Ammon's horn (tissue), 1 donor: ENCODE measurements at places on chromosomes 6 and 20.
A peak's percentile ranks its signal among the peaks of the same experiment; 100 is the strongest.

DNA sequence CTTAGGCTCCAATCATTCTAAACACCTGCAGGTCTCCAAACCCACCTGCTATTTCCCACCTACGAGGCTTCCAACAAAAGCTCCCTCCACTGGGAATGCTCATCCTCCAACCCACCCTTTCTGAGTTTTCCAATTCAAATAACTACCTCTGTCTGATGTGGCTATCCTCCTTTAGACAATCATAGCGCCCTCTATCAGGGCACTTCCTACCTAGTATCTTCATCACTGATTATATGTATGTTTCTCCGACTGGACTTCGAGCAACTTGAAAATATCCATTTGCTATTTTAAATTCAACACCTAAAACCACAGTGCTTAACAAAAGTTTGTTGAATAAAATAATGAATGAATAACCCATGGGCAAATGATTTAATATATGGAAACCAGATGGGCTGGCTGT is 41.3 kb downstream of the MTFR2 start:
- no peak for DNase-seq

DNA sequence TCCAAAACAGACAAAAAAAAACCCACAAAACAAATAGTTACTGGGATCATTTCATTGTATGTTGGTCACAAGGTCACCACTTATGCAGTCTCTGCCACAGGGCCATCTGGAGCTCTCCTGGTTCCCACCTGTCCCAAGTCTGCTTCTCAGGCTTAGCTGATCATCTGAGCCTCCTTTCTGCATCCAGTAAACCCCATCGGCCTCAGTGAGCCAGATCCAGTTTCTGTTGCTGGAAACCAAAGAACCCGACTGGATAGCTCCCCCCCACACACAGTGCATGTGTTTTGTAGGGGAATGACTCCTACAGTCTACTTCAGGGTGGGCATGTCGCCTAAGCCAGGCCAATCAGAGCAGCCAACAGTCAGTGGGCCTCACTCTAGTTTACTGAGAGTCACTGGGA is 233.3 kb downstream of the PREX1 start:
- no peak for DNase-seq

GRCh38 chr6:42197555-42198362 is 3.0 kb upstream of the GUCA1B start:
- DNase-seq: peak; percentile 45

DNA sequence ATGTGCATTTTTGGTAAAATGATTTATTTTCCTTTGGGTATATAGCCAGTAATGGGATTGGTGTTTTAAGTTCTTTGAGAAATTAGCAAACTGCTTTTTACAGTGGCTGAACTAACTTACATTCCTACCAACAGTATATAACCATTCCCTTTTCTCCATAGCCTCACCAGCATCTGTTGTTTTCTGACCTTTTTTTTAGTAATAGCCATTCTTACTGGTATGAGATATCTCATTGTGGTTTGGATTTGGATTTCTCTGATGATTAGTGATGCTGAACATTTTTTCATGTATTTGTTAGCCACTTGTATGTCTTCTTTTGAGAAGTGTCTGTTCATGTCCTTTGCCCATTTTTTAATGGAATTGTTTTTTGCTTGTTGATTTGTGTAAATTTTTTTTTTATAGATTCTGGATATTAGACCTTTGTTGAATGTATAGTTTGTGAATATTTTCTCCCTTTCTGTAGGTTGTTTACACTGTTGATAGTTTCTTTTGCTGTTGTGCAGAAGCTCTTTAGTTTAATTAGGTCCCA is 42.3 kb downstream of the STK4 start:
- no peak for DNase-seq

GRCh38 chr6:143262859-143263258 is 187.6 kb downstream of the ADAT2 start:
- no peak for DNase-seq

- no peak for DNase-seq
Measured at GRCh38 chr6:160038479-160038878, 69.6 kb downstream of the IGF2R start.

GRCh38 chr20:61704661-61705060 is 361.0 kb downstream of the TAF4 start:
- DNase-seq: no peak

DNA sequence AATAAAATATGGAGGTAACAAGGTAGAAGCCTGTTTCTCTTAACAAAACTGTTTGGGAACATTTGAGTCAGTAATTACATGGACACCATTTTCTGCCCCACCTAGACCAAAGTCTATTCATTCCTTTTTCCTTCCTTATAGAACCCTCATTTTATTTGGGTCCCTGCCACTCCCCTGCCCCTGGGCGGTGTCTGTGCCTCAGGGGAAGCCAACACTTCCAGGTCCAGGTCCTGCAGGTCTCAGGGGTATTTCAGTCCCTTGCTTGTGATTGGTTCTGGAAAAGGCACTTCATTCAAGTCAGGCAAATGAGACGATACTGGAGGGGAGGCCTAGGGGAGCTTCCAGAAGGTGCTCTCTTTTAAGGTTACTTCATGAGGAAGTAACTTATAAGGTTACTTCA is 42.3 kb downstream of the SLC35D3 start:
- DNase-seq: no peak

GRCh38 chr6:127859956-127860355 is 40.9 kb downstream of the THEMIS start:
- no peak for DNase-seq

DNA sequence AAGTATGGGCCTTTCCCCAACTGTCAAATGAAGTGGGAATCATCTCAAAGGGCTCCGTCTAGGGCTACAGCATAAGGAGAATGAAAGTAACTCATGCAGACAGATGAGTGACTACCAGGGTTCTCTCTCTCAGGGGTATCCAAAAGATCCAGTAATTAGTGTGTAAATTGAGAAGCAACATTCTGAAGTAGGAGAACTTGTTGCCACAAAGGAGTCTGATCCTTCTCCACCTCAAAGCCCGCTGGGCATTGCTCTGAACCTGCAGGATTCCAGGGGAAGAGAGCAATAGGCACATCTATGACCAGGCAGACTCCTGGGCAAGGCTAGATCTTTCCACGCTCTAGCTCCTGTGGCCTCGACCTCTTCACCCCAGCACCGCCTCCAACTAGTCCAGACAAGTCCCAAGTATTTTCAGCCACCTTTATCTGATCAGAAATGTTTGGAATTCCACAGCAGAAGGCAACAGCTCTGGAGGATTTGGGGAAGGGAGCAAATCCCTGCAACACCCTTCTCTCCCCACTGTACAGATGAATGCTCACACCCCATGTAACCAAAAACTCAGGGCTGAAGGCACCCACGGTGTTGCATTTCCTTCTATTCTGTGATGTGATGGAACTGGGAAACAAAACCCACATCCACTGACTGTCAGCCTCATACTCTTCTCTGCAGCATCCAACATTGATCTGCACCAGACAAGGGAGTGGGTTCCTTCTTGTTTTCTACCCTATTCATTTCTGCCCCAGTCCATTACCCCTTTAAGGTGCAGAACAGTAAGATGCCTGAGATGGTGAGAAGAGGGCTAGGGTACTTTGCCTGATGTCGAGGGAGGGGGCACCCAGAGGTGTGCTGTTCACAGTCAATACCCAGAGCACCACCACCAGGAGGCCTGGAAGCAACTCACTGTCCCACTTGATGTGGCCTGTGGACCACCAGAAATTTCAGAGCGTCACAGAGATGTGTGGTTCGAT is 41.0 kb downstream of the COX4I2 start:
- no peak for DNase-seq

- DNase-seq: no peak
Measured at GRCh38 chr20:48404598-48404997, 423.2 kb downstream of the PREX1 start.

DNA sequence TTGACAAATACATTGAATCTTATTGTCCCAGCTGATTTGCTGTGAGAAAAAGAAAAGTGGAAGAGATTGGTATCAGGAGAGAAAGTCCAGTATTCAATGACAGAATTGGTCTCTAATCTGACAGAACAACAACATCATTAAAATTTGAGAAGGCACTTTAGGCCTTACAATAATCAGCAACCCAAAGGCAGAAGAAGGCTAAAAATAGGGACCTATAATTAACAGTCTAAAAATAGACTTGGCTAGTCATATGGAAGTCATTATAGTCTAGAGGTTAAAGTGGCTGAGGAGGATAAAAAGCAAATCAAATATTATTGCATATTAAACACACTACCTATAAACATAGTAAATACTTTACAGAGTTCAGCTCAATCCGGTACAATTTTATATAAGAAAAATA is 393.6 kb upstream of the JAG1 start:
- no peak for DNase-seq
